ENCODE measurements at places on chromosomes 2 and 18. TPM values are rescaled to one million over a fixed set of nuclear protein-coding genes. Genes with fewer than 3 reads are reported as not detected.
A peak's percentile ranks its signal among the peaks of the same experiment; 100 is the strongest.

PRSS56 gene
- total RNA-seq, result 52.4 TPM

ZNF396 gene
- 3.6 TPM for total RNA-seq

OTOS gene
- not detected for total RNA-seq

SLC40A1 gene
- total RNA-seq, result 2.0 TPM

CAPN14 gene
- total RNA-seq, result 0.47 TPM

PPP4R3B gene
- 50.4 TPM for total RNA-seq

KCNG2 gene
- not detected for total RNA-seq

NOSTRIN gene
- total RNA-seq, result not detected

RSAD2 gene
- 1.0 TPM for total RNA-seq

D2HGDH gene
- total RNA-seq, result 17.7 TPM

CTLA4 gene
- total RNA-seq, result 1.3 TPM

GNAL gene
- total RNA-seq, result 20.4 TPM

TEX44 gene
- total RNA-seq, result not detected

GRCh38 chr18:73690222-73690621, 457.4 kb downstream of the FBXO15 start:
- DNase-seq, result no peak

DNA sequence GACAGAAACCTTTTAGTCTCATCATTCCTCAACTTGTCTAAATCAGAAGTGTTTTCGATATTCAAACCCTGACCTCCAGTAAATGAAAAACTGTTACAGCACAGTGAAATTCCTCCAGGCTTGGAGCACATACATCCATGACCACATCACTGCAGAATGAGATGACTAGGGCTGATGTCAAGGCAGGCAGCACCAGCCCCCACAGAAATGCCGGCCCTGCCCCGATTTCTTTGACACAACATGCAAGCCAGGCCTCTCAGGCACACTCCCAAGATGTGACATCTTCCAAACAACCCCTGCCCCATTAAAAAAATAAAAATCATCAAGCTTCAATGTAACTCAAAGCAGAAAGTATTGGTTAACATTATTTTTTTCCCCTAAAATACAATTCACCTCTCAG, 103.3 kb downstream of the CTAGE1 start:
- no peak for DNase-seq

- no peak for DNase-seq
Observed at GRCh38 chr2:121359716-121360565, 74.9 kb upstream of the TFCP2L1 start.

DNA sequence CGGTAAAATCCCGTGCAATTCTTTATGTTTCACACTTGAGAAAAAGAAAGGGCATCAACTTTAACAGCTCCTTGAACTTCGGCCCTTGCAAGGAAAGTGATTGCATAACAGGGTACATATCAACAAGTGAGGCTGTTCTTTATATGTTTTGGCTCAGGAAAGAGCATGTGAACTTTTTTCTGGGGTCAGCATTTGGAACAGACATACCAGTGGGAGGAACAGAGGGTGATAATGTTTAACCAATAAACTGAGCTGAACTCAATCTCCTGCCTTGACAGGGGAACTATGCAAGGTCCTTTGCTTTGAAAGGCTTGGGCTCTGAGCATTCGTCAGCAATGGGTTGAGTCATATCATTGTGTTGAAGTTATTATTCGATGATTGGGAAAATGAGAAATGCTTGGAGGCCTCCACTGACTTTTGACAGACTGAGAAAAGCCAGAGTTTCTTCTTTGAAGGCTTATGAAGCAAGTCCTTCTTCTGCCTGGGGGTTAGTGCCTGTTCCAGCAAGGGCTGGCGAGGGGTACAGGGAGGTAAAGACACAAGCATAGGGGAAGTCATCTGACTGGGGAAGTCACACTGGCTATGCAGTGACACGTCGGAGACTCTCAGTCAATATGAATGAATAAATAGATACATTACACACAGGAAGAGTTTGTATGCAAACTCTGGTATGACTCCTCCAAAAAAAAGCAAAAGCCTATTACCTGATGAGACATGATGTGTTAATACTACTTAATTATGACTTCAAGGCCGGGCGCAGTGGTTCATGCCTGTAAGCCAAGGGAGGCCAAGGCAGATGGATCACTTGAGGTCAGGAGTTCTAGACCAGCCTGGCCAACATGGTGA, 57.2 kb downstream of the CYB5A start:
- no peak for DNase-seq

DNA sequence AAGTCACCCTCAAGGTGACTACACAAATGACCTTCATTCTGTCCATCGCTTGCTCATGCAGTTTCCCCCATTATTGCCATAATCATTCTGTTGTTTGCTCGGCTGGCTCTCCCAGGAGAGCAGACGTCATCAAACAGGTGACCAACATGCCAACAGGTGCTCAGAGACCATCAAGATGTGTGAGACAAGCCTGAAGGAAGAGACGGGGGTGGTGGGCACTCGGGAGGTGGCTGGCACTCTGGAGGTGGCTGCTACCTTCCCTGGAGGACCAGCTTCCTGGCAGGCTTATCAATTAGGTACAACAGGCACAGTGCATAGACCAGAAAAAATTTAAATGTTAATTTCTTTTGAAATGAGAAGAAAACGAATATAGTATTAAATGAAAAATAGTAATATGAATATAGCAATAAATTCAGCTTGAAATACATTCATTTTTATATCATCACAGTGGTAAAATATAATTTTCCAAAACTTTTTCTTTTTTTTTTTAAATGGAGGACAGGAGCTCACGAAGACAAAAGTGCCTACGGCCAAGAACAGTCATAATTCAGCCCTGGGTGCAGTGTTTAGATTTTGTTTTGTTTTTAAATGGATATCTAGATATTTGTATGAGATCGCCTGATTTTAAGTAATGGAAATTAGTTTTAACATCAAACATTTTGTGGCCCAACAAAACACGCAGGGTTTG, 16.9 kb upstream of the HAAO start:
- no peak for DNase-seq

GRCh38 chr2:169480079-169480465, 778 bp downstream of the BBS5 start:
- DNase-seq, result no peak

DNA sequence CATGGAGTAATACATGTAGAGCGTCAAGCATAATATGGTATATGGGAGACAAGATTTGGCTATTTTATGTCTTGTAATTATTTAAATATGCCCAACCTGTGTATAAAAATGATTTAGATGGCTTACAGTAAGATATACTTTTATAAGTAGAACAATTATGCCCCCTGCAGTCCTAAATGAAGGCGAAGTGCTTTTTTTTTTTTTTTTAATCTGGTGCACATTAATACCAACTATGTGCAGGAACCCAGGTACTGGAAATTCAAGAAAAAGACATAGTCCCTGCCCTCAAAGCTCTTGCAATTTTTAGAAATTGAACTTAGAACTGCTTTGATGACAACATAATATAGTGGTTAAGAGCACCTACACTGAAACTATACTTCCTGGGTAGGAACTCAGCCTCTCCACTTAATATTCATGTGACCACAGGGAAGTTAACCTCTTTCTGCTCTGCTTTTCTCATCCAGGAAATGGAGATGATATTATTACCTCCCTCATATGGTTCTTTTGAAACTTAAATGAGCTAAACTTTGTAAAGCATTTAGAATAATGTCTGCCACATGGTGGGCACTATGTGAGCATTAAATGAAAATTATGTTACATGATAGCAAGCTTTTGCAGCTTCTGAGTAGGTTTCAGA, 38.1 kb downstream of the AFTPH start:
- DNase-seq, result no peak

DNA sequence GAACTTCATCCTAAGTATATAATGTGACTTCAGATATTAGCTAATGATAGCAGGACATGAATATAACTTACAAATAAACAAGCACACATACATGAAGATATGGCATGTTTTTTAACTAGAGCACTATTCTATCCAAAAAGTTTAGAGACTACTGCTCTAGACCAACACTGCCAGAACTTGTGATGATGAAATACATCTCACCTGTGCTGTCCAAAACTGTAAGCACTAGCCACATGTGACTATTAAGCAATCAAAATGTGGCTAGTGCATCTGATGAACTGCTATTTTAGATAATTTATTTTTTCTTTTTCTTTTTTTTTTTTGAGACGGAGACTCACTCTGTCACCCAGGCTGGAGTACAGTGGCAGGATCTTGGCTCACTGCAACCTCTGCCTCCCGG, 7.1 kb downstream of the AAK1 start:
- DNase-seq, result no peak

- no peak for DNase-seq
Observed at GRCh38 chr2:146530886-146531285, 1313.9 kb upstream of the ACVR2A start.

DNA sequence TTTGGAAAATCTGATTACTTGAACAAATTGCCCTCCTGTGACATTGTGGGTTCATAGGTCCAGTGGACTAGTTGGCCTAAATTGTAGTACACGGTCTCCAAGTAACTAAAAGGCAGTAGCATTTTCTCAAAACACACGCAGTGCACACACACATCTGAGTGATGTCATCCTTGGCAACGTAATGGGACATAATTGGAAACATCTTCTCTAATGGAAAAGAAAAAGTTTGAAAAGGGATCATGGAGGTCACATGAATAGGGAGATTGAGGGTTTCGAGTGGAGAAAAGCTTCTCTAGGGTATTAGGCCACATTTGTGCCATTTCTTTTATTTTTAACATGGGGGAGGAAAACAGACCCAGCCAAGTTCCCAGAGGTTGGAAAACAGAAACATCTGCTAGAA, 93.3 kb downstream of the MAP4K4 start:
- DNase-seq, result no peak

- DNase-seq, result no peak
Observed at GRCh38 chr18:5197461-5197860, 404 bp upstream of the AKAIN1 start.

- no peak for DNase-seq
Observed at GRCh38 chr2:237307474-237307873, 106.5 kb downstream of the COL6A3 start.

DNA sequence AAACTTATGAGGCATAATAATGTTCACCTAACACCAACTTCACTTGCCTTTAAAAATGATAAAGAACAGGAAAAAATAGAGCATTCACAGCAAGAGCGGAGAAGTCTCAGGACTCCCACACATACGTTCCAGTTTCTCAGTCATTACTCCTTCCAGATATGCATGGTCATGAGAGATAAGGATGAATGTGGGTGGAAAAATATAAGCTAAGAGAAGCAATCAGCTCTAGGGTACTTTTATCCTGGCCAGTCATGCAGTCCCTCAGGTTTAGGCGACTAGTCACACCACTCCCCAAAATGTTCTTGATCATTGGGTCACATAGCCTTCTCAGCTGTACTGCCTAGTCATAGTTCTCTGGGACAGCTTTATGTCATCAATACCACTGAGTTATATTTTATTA, 29.2 kb upstream of the CCDC178 start:
- DNase-seq, result no peak

- DNase-seq, result no peak
Observed at GRCh38 chr18:40841063-40841462, 1114.0 kb upstream of the PIK3C3 start.

GRCh38 chr2:191382801-191383200, 137.6 kb downstream of the MYO1B start:
- DNase-seq, result no peak

DNA sequence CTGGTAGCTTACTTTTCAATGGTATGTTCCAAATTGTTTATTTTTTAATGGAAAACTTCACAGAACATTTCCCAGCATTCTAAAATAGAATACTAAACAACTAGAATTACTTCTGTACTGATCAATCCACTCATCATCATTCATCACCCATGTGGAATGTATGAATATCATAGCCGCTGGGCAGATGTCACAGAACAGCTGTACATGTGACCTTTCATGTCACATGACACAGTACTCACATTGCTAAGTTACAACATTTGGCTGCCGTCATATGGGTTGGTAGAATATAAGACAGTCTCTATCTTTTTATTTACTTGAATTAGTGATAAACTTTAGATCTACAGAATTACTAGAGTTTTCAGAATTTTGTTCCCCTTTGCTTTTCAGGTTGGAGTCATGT, 387.6 kb downstream of the ZEB2 start:
- no peak for DNase-seq

DNA sequence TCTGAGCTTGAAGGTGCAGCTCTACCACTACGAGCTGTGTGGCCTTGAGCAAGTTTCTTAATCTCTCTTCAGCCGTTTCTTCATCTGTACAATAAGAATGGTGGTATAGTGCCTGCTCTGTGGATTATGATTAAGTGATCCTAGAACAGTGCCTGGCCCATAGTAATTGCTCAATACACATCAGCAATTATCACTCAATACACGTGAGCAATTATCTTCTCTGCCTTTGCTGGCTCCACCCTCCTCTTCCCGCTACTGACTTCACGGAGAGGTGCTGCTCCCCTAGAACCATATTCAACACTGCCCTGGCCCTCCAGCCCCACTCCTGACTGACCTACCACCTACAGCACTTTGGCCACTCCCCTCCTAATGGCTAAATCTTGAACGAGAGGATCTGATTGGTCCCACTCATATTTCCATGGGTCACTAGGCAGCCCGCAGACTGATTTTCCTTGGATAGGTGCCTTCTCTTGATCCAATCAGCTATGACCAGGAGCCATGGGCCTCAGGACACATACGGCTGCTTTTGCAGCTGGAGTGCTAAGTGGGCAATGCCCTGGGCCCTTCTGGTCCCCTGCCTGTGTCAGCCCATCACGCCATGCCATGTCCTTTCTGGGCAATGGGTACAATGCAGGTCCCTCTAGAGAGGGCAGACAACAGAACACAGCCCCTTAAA, 77.5 kb downstream of the STPG4 start:
- no peak for DNase-seq

DNA sequence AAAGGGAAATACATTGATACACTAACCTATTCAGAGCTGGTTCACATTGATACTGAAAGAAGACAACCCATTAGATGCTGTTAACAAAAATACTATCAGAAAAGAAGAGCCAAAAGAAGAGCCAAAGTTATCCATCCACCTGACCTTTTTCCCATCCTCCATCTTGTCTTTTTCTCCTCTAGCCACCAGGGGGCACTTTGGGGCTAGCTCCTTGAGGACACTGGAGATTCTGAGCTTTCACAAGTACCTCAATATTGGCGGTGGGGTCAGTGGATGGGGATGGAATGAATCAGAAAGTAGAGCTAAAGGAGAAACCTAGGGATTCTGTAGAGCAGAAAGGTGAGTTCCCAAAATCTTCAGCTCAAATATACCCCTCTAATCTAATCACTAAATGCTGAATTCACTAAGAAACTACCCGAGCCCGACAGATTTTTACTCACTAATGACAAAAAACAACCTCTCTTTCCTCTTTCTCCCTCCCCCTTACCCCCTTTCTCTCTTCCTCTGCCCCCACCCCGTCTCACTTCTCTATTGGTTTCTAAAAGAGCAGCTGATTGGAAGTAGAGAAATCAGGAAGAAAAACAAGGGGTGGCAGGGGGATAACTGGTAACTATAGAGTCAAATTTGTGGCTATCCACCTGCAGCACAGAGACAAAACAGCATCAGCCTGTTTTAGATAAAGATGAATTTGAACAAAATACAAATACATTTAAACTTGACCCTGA, 203.3 kb downstream of the TCF4 start:
- peak; percentile 22 for DNase-seq

- no peak for DNase-seq
Observed at GRCh38 chr2:10000541-10000940, 42.8 kb upstream of the KLF11 start.
